ENCODE measurements at places on chromosomes 12 and 14.

GRCh38 chr12:22231078-22231477 is 103.4 kb downstream of the ST8SIA1 start:
- DNase-seq, result no peak

DNA sequence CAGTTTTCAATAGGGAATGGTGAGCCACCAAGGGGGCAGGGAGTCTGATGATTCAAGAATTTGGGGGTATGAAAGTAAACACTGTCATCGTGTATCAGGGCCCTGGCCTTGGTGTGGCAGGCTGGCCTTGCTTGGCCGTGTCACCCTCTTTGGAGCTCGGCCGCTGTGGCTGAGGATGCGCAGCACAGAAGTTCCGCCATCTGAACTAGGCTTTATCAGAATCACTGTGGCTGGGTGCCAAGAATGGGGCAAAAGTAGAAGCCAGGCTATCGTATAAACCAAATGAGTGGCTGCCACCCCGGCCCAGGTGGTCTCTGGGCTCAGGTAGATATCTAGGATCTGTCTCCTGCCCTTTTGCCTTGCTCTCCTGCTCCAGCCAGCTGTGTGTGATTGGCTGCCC is 137.4 kb downstream of the PAPOLA start:
- no peak for DNase-seq

DNA sequence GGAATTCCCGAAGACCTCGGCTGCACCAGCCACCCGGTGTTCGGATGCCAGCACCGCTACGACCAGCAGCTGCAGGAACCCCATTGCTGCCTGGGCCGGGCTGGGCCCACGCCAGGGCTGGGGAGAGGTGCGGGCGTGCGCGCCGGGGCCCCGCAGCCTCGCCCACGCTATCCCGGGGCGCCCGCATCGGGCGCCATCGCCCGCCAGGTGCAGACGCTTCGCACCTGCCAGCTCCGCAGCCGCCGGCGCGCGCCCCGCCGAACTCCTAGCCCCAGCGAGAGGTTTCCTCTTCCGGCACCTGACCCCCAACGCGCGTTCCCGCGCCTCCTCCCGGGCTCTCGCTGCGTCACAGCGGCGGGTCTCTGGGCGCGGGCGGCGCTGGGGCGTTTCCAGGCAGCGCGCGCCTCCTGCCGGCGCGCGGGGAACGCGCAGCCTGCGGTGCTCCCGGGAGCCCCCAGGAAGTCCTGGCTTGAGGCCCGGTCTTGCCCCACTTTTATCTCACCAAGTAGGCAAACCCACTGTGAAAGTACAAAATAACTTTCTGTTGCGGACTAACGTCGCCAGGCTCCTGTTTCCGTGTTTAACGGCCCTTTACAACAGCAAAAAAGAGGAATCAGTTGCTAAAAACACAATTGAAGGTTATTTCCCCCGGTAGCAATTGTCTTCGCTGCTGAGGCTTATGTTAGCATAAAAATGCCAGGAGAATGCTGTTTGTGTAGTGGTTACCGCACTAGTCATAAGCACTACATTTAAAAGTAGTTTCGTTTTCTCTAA is at the start of gene TM7SF3:
TSS of gene TM7SF3 (minus strand) at position 300 of the 774 bp plus-strand sequence. CDS start at position 84, 216 bp downstream.
- peak; percentile 92 for DNase-seq

- no peak for DNase-seq
Measured at GRCh38 chr12:94434171-94434570, 25.5 kb downstream of the CEP83 start.

DNA sequence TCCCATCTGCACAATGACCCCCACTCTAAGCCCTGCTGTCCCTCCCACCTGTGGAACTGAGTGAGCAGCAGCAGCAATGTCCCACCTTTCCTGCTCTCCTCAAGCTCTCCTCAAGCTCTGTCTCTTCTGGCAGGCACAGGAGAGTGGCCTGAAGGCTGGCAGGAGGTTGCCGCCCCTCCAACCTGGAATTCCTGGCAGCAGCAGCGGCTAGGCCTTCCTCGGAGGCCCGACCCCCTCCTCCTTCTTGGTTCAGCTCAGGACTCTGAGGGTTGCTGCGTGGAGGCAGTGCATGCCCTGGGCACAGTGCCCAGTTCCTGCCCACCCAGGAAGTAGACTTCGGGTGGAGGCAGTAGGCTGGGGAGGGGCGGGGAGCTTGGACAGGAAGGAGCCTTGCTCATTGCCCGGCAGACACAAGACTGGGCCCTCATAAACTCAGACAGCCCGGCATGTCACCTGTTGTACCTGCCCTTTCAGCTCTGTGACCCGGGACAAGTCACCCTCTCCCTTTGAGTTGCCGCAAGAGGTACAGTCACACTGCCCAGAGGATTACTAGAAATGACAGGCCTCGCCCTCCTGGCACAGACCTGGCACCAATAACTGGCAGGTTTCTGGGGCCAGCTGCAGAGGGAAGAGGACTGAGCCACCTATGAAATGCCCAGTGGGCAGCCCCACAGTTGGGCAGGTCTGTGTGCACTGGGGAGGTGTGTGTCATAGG is 2.1 kb upstream of the SERPINA1 start:
- no peak for DNase-seq

DNA sequence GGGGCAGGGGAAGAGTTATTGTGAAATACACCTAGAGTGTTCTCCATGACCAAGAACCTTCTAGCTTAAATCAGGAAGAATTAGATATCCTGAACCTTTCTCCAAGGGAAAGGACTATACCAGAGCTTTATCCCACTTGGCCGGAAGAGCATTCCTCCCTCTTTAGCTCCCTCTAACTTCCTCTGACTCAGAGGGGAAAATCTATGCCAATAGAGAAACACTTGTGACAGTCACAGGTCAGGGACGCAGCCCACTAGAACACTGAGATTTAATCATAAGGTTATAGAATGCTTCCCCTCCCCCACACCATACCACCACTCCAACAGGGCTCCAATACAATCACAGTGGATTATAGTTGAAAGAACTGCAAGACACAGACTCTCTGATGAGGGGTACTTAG is 55.4 kb upstream of the RFX4 start:
- no peak for DNase-seq

GRCh38 chr14:34826661-34827060 is 48.5 kb downstream of the BAZ1A start:
- DNase-seq, result no peak

GRCh38 chr12:39502726-39503125 is 59.8 kb upstream of the KIF21A start:
- no peak for DNase-seq
